ENCODE measurements at places on chromosomes 12 and 14.

DNA sequence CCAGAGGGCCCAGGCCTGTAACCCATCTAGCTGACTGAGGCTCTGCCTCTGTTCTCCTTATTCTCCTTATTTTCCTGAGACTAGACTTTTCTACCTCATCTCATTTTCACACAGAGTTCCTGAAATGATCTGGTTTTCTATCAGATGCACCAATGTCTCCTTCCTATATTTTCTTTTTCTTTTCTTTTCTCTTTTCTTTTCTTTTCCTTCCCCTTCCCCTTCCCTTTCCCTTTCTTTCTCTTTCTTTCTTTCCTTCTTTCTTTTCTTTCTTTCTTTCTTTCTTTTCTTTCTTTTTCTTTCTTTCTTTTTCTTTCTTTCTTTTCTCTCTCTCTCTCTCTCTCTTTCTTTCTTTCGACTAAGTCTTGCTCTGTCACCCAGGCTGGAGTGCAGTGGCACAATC lies 3.0 kb upstream of the CCDC184 start:
- DNase-seq = no peak

DNA sequence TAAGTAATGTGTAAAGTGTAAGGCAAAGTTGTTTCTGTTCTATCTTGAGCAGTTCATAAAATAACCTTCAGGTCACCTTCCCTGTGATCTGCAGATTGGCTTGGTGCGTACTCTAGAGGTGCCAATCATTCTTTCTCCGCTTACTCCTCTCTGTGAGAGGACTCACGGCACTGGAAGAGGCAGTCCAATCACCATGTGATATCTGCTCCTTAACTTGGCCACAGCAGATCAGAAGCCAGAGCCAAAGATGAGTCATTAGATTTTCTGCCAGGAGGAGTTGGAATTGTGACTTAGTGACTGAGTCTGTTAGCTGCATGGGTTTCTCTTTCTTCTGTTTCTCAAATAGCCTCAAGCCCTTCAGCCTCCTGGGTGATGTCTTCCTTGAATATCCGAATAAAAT lies 165.5 kb downstream of the SLC41A2 start:
- no peak for DNase-seq

DNA sequence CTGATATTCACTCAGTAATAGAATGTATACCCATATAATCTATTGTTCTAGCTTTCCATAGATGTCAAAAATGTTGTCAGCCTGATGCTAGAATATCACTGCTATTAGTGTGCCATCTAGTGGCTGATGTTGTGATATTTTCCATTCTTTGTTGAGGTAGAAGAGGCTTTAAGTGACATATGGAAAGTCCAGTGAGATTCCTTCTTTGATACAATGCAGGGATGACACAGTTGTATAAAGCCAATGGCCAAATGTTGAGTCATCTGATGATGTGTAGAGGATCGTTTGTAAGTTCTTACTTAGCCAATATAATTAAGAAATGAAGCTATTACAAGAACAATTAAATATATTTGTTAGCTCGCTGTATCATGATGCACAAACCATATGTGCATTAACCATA lies 58.1 kb upstream of the PCED1B start:
- DNase-seq = peak; percentile 90

DNA sequence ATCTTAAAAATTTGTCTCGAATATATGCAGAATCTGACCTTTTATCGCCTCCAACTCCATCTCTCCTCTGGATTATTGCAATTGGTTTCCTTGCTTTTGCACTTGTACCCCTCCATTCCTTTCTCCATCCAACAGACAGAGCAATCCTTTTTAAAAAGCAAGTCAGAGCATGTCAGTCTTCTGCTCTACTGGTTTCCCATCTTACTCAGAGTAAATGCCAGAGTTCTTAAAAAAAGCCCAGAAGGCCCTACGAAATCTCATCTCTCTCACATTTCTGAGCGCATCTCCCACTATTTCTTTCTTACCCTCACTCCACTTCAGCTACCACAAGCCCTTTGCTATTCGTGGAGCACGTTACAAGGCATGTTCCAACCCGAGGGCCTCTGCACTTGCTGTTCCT lies 236.9 kb upstream of the DDHD1 start:
- DNase-seq = no peak

GRCh38 chr12:102201436-102202061 lies 3.9 kb upstream of the PMCH start:
- no peak for DNase-seq
